Panc1 (cell line): ENCODE measurements at places on chromosomes 6 and 20. TPM values are rescaled to one million over a fixed set of nuclear protein-coding genes. Genes with fewer than 3 reads are reported as not detected.
A peak's percentile ranks its signal among the peaks of the same experiment; 100 is the strongest.

Gene AP5S1
- total RNA-seq: 23.1 TPM

Gene FOXP4
- total RNA-seq: 30.4 TPM

Gene VWA7
- total RNA-seq: 4.3 TPM

Gene NFS1
- 44.9 TPM for total RNA-seq

Gene FAM217A
- total RNA-seq: not detected

Gene HINT3
- 11.5 TPM for total RNA-seq

Gene C20orf96
- total RNA-seq: 20.5 TPM

Gene TUBB1
- total RNA-seq: not detected

GRCh38 chr20:63519668-63520503 is 679 bp upstream of the PPDPF start:
- H3K4me3 ChIP-seq: peak overlapping the region; percentile 79
- H3K4me1 ChIP-seq: peaks cover 7% of the 10 kb centered on the region
- no peak for DNase-seq
- H3K36me3 ChIP-seq: peaks cover 4% of the 10 kb centered on the region; the same call in 1 of the 2 replicates

DNA sequence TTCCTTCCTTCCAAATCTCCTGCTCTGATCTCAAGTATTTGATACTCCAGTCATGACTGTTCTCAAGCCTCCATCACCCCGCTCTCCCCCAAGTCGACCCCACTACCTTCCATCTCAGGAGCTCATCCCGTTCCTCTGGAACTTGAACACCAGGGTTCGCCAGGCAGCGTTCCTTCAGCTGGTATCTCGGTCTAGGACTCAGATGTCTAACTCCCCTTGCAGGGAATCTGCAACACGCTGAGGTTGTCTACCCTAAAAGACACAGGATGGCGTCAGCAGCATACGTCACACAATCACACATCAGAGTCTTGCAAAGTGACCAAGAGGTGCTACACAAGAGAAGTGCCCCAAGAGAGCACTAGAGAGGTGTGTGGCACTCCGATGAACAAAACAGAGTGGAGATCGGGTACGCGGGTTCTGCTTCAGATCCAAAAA is 706 bp downstream of the ZNF184 start:
- DNase-seq: peak; percentile 85
- peaks cover 10% of the 10 kb centered on the region for H3K36me3 ChIP-seq
- peak overlapping the region; percentile 92 for H3K4me3 ChIP-seq
- peak overlapping the region; percentile 93 for H3K27ac ChIP-seq
- peaks cover 5% of the 10 kb centered on the region for H3K4me1 ChIP-seq

- no peaks in the 10 kb centered on the region for H3K4me1 ChIP-seq
- H3K27me3 ChIP-seq: no peaks in the 10 kb centered on the region
- no peak for DNase-seq
- no peak overlapping the region for H3K4me3 ChIP-seq
- H3K27ac ChIP-seq: no peak overlapping the region
Measured at GRCh38 chr6:157569543-157569942, 188.6 kb downstream of the ZDHHC14 start.

- no peak overlapping the region for H3K27ac ChIP-seq
- peak; percentile 76 for DNase-seq
- no peak overlapping the region for H3K4me3 ChIP-seq
- no peaks in the 10 kb centered on the region for H3K27me3 ChIP-seq
- H3K4me1 ChIP-seq: peaks cover 27% of the 10 kb centered on the region
Measured at GRCh38 chr6:32984622-32985389, 16.4 kb downstream of the BRD2 start.

GRCh38 chr20:19785983-19786285 is 27.9 kb downstream of the RIN2 start:
- peaks cover 39% of the 10 kb centered on the region for H3K4me1 ChIP-seq
- H3K27ac ChIP-seq: peak overlapping the region; percentile 65
- no peak for DNase-seq
- no peak overlapping the region for H3K4me3 ChIP-seq
- no peaks in the 10 kb centered on the region for H3K36me3 ChIP-seq

DNA sequence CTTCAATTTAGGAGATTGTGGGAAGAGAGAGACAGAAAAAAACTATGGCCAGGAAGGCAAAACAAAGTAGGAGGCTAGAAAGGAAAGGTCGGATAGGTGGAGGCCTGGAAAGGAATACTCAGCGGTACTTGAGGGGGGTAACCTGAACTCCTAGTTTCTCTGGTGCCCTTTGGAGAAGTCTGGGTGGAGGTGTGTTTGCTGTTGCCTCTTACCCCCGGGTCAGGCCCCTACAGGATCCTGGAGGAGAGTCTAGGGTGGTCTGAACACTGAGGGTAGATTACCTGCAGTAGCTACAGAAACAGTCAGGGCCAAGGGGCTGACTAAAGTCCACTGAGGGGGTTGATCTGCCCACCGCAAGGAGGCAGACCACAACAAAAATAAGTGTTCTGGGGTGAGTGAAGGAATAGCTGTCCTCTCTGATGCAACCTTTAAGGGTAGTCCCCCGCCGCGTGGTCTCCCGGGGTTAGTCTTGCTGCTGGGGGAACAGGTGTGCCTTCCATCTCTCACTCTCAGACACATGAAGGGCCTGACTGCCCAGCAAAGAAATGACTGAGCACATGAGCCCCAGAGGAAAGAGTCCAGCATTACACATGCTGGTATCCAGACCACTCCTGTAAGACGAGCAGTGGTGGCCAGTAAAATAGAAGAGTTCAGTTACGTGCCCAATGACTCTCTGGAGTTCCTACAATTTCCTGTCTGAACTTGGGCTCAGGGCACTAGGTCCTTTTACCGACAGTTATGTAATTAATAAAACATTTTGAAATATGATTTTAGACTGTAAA is 59.5 kb downstream of the MTHFD1L start:
- no peaks in the 10 kb centered on the region for H3K27me3 ChIP-seq
- no peak overlapping the region for H3K4me3 ChIP-seq
- H3K4me1 ChIP-seq: no peaks in the 10 kb centered on the region
- peaks cover 20% of the 10 kb centered on the region for H3K36me3 ChIP-seq

- no peak for DNase-seq
- H3K4me1 ChIP-seq: peaks cover 10% of the 10 kb centered on the region
- H3K27me3 ChIP-seq: no peaks in the 10 kb centered on the region
- H3K36me3 ChIP-seq: no peaks in the 10 kb centered on the region
Measured at GRCh38 chr6:157459327-157459726, 78.3 kb downstream of the ZDHHC14 start.

DNA sequence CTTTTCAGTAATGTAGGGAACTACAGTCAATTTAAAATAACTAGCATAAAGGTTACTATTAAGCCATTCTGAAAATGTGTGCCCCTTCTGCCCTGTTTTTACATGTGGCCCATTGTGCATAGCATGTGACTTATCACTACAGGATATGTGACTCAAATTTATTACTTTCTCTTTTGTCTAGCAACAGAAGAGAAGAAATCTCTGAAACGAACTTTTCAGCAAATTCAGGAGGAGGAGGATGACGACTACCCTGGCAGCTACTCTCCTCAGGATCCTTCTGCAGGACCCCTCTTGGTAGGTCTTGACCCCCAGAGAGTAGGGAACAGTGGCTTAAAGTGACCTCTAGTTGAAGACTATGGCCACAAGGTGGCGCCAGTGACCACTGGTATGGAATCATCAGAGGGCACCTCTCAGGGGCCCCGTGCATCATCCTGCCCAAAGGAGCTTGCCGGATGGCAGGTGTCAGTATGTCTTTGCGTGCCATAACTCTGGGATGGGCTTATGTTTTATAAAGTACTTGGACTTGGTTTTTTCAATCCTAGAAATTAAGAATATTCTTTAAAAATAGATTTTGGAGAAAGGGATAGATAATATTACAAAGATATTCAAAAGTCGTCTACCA is 23.9 kb downstream of the RPRD1B start:
- H3K27me3 ChIP-seq: no peaks in the 10 kb centered on the region
- H3K27ac ChIP-seq: peak overlapping the region; percentile 49; the same call in 1 of the 2 replicates
- H3K36me3 ChIP-seq: peaks cover 36% of the 10 kb centered on the region
- no peak overlapping the region for H3K4me3 ChIP-seq
- DNase-seq: peak; percentile 73

GRCh38 chr6:11204005-11204399 is 28.5 kb downstream of the NEDD9 start:
- H3K4me3 ChIP-seq: no peak overlapping the region
- no peaks in the 10 kb centered on the region for H3K27me3 ChIP-seq
- no peak overlapping the region for H3K27ac ChIP-seq
- no peaks in the 10 kb centered on the region for H3K4me1 ChIP-seq
- H3K36me3 ChIP-seq: no peaks in the 10 kb centered on the region

- no peak overlapping the region for H3K27ac ChIP-seq
- no peaks in the 10 kb centered on the region for H3K27me3 ChIP-seq
- H3K36me3 ChIP-seq: no peaks in the 10 kb centered on the region
- H3K4me3 ChIP-seq: no peak overlapping the region
- H3K4me1 ChIP-seq: no peaks in the 10 kb centered on the region
Measured at GRCh38 chr6:127904160-127904559, 3.3 kb upstream of the THEMIS start.

DNA sequence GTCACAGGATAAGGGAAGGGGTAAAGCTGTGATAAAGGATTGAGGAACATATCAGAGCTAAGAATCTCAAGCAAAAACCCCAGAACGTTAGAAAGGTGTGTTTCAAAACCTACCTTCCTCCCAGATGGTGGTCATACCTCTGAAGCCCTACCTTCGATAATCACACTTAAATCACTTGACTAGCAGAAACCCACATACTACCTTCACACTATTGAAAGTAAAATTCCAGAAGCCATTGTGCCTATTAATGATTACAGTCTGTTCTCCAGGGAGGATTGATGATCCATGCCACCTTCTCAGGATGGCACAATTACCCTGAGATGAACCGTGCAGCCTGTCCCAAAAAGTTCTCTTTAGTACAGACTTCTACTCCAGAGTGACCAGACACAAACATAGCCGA is 72.3 kb upstream of the SOX4 start:
- no peaks in the 10 kb centered on the region for H3K4me1 ChIP-seq
- H3K27ac ChIP-seq: no peak overlapping the region
- peaks cover 10% of the 10 kb centered on the region for H3K27me3 ChIP-seq

DNA sequence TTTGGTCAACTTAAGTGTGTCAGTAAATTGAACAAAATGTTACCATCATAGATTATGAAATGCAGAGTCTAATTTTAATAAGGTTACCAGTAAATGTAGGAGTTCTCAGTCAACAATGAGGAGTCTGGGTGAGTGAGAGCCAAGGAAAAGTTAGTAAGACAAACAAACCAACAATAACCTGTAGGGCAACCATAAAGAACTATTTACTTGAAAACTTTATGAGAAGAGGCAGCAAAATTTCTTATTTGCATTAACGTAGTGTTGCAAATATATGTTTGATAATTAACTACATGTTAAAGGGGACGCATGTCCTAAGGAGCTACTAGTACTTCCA is 131.1 kb upstream of the SOX4 start:
- H3K4me1 ChIP-seq: no peaks in the 10 kb centered on the region
- no peak overlapping the region for H3K4me3 ChIP-seq
- no peaks in the 10 kb centered on the region for H3K27me3 ChIP-seq
- DNase-seq: no peak
- H3K36me3 ChIP-seq: no peaks in the 10 kb centered on the region
- H3K27ac ChIP-seq: no peak overlapping the region

GRCh38 chr20:2172305-2173175 is 70.9 kb downstream of the STK35 start:
- peak; percentile 36 for DNase-seq
- no peaks in the 10 kb centered on the region; the same call in 1 of the 2 replicates for H3K27me3 ChIP-seq
- H3K4me1 ChIP-seq: 0 out of 2 replicates have a peak, but pooled peaks cover 4% of the 10 kb centered on the region

DNA sequence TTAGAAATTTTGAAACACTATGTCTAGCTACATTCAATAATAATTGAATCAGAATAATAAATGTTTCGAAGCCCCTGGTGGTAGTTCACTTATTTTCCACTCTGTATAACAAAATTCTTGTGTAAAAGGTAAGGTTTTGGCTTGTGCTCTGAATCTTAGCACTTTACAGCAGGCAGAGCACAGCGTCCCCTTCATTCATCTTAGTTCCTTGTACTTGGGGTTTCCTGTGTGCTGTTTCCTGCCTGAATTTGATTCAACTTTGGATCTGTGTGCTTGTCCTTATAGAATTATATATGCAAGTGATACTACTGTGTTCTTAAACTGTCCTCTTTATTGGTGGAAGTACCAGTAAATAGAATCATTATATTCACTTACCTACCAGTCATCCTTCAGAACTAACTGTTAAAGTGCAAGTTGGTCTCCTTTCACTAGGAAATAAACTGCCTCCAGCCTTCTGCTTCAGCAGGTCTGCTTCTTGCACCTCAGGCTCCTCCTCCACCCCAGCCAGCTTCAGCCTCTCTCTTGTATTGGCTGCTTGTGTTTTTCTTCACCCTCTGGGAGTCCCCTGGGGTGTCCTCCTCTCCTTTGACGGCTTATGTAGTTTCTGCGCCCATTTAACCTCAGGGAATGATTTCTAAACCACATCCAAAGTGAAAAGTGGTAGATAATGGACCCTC is 28.8 kb upstream of the TULP4 start:
- H3K4me1 ChIP-seq: no peaks in the 10 kb centered on the region; the same call in 1 of the 2 replicates
- no peaks in the 10 kb centered on the region for H3K27me3 ChIP-seq
- H3K4me3 ChIP-seq: no peak overlapping the region
- H3K36me3 ChIP-seq: no peaks in the 10 kb centered on the region; the same call in 1 of the 2 replicates
- H3K27ac ChIP-seq: no peak overlapping the region

DNA sequence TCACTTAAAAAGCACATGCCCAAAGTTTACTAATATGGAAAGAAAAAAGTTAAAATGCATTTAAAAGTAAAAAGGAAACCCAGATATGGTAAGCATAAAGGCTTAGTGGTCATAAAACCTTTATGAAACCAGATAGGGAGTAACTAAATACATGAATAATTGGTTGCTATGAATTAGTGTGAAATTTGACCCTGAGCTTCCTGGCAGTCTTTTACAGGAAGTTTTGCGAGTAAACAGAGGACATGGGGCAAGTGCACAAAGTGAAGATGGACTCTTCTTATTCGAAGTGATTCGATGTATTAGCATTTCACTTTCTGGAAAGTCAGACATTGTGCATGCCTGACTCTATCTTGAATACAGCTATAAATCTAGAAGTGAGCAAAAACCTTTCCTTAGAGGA is 90.9 kb upstream of the MLIP start:
- no peaks in the 10 kb centered on the region for H3K4me1 ChIP-seq
- H3K27me3 ChIP-seq: no peaks in the 10 kb centered on the region
- H3K4me3 ChIP-seq: no peak overlapping the region

- no peak overlapping the region for H3K4me3 ChIP-seq
- H3K36me3 ChIP-seq: no peaks in the 10 kb centered on the region
- H3K27ac ChIP-seq: no peak overlapping the region
- DNase-seq: no peak
- H3K4me1 ChIP-seq: no peaks in the 10 kb centered on the region
- no peaks in the 10 kb centered on the region for H3K27me3 ChIP-seq
Measured at GRCh38 chr20:58459058-58459750, 56.0 kb downstream of the APCDD1L start.
